T-helper 17 cell (primary cell): ENCODE measurements at places on chromosomes 3 and 15.

DNA sequence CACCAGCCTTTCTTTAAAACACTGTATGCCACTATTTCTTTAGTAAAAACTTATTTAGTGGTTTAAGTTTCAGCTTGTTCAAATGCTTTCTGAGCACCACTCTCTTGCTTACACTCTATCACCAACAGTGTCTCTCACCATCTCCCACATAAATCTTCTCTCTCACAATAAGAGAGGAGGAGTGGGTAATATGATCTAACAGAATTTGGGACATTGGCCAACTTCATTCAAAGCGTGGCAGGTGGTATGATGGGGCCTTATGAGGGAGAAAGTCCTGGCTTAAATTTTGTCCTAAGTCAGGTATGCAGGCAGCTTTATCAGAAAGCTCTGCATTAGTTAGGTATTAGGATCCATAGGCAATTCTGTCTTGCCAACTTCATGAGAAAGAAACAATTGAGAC is 1132.5 kb downstream of the TUSC7 start:
- DNase-seq = no peak

DNA sequence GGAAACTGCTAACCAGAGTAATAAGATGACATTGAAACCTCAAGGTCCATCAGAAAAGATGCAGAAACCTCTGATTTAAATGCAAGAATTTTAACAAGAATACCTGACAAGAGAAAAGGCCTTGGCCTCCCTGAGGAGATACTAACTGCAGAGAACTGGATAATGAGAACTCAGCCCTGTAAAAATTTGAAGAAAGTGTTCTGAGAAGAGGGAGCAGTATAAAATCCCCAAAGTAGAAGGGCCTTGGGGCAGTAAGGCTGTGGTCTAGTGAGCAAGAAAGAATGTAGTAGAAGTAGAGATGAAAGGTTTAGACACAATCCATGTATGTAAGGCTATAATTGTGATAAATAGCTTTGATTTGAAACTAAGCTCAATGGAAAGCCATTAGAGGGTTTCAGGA is 394.1 kb downstream of the ZBBX start:
- no peak for DNase-seq

GRCh38 chr15:52246686-52247431 is 48.7 kb downstream of the MYO5C start:
- no peak for DNase-seq

DNA sequence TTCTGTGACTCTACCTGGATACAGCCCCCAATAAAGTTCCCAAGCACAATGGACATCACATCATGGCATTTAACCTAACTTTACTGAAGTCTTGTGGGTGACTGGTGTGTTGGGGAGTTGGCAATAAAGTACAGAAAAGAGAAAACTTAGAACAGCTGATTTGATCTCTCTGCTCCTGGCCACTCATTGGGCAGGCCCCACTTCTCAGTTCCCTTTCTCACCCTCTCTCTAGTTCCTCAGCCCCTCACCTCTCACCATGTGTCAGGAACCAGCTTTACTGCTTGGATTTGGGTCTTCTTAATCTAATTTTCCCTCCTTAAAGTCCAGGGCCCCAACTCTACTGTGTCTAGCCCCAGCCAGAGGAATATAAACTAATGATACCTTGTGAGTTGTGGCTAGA is 713 bp upstream of the MUC13 start:
- no peak for DNase-seq

DNA sequence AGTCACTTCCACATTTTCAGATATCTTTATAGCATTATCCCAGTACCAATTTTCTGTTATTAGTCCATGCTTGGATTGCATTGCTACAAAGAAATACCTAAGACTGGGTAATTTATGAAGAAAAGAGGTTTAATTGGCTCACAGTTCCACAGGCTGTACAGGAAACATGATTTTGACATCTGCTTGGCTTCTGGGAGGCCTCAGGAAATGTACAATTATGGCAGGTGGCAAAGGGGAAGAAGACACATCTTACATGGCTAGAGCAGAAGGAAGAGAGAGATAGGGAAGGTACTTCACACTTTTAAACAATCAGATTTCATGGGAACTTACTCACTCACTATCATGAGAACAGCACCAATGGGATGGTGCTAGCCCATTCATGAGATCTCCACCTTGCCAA is 172.3 kb upstream of the GPR149 start:
- DNase-seq = no peak

DNA sequence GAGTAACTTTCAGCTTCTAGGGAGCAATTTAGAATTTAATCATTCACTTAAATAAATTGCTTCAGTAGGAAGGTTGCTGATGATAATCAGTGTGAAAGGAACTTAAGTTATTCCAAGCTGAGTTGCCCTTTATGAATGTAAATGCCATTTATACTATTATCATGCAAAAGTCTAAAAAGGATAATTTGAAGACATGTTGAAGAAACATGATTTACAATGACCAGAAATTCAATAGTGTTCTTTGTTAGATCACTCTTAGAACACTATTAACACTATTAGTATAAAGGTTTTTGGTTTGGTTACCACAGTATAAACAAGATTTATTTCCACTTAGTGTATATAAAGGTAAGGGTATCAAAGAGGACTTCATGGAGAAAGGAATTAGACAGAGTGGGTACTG is 1.6 kb downstream of the OR4F6 start:
- DNase-seq = no peak

DNA sequence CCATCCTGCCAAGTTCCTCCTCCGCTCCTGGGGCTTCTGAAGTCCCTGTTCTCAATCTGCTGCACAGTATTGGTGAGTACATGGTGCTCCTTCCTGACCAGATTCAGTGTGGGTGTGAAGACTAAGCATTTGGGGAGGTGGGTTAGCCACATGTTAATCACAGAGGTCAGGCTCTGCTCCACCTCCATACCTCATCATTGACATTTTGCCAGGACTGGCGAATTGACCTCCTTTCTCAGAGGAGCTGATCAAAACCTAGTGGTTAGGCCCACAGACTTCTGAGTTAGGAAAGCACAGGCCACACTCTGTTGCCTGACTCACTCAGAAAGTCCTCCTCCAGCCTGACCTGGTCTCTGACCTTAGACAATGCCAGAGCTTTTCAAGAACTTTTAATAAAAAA is 8.4 kb upstream of the RPS17 start:
- DNase-seq = no peak

GRCh38 chr3:164371681-164372080 is 706.6 kb downstream of the SI start:
- DNase-seq = no peak

- DNase-seq = no peak
Measured at GRCh38 chr3:5017925-5018531, 38.8 kb downstream of the BHLHE40 start.

- DNase-seq = peak; percentile 54
Measured at GRCh38 chr15:68783226-68784058, 37.3 kb downstream of the ANP32A start.

DNA sequence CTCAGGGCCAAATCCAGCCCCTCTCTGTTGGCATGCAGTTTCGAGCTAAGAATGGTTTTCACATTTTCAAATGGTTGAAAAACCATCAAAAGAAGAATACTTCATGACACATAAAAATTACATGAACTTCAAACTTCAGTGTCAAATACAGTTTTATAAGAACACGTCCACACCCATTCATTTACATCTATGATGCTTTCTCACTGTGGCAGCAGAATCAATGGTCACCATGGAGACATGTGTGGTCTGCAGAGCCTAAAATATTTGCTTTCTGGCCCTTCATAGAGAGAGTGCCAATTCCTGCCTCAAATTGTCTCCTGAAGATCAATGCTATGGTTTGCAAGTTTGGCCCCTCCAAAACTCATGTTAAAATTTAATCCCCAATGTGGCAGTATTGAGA is 405.8 kb downstream of the OCA2 start:
- no peak for DNase-seq

DNA sequence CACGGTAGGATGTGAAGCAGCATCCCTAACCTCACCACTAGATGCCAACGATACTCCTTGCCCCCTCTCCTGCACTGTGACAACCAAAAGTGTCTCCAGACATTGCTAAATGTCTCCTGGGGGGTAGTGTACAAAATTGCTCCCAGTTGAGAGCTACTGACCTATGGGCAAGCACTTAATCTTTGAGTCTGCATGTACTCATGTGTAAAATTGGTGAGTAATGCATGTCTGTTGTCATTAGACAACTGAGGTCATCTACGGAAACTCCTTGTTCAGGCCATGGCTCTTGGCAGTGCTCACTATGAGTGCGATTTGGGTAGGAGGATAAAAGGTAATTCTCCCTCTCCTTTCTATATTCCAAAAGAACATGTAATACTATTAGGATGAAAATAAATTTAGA is 29.2 kb downstream of the PDHB start:
- no peak for DNase-seq

DNA sequence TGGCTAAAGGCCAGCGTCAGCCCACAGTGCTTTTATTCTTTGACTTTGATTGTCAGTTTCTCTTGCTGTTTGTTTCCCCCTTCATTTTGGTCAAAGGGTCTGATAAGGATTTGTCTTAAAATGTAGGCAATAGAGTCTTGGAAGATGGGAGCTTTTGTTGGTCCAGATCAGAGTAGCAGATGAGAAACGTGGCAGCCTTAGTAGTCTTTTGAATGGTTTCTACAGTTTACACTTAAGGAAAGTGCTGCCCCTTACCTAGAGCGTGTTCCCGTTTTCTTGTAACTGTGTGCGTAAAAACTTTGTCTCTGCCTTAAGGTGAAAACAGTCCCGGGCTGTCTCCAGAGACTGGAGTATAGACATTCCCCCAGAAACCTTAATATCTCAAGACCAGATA is 630 bp downstream of the LXN start:
- no peak for DNase-seq

DNA sequence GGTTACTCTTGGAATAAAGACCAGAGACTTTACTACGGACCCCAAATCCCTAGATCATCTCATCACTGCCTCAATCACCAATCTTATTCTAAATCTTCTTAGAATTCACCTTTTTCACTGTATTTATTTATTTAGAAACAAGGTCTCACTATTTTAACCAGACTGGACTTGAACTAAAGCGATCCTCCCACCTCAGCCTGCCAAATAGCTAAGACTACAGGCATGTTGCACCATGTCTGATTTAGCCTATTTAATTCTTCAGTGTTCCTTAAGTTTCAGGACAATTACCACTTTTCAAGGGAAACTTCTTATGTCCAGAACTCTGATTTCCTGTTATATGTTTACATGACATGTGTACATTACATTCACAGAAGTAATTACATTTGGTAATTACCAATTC is 238.0 kb upstream of the COL8A1 start:
- DNase-seq = no peak

GRCh38 chr3:178159691-178160220 is 376.5 kb upstream of the KCNMB2 start:
- no peak for DNase-seq

GRCh38 chr3:14404186-14404585 is 1.8 kb downstream of the SLC6A6 start:
- no peak for DNase-seq

DNA sequence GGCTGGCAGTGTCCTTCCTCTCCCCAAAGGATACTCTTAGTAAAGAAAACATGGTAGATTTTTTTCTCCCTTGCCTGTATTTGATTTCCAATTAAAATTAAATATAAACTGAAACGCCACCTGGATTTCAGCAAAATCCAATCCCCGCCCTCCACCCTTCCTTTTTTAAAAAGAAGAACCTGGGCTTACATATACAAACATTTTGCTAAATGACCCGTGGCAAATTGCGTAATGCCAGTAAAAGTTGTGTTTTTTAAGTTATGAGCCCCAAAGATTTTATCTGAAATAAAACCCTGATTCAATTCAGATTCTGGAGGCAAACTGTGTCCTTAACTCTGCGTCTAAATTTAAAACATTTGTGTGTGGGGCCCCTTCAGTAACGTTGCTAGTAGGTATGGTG is 403.0 kb downstream of the FOXP1 start:
- DNase-seq = no peak

GRCh38 chr3:98182196-98182595 is 15.7 kb downstream of the OR5H15 start:
- no peak for DNase-seq

DNA sequence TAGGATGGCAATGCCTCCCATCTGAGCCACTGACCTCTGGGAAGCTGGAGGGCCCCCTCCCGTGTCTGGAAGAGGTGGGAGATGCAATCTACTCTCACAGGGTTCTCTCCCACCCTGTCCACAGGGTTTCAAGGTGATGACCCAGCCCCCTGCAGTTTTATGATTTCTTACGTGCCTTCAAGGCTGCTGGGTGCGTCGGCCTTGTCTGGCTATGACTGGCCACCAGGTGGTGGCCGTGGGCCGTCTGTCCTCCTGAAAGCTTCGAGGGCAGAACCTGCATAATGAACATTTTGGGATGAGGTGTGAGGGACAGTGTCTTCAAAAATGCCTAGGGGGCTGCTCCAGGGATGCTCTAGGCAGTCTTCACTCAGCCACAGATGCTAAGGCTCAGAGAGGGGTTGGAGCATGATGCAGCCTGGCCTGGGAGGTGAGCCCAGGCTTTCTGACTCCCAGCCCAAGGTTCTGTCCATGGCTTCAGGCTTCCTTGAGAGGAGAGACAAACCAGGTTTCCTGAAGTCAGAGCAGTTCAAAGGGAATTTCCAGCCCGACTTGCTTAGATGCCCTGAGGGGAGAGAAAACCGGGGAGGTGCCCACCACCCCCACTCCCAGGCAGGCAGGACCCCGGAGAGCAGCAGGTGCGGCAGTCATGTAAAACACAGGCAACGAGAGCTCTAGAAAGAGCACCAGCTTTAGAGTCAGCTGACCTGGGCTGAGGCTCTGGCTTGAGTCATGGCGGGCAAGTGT is 18.7 kb downstream of the ISG20 start:
- no peak for DNase-seq

DNA sequence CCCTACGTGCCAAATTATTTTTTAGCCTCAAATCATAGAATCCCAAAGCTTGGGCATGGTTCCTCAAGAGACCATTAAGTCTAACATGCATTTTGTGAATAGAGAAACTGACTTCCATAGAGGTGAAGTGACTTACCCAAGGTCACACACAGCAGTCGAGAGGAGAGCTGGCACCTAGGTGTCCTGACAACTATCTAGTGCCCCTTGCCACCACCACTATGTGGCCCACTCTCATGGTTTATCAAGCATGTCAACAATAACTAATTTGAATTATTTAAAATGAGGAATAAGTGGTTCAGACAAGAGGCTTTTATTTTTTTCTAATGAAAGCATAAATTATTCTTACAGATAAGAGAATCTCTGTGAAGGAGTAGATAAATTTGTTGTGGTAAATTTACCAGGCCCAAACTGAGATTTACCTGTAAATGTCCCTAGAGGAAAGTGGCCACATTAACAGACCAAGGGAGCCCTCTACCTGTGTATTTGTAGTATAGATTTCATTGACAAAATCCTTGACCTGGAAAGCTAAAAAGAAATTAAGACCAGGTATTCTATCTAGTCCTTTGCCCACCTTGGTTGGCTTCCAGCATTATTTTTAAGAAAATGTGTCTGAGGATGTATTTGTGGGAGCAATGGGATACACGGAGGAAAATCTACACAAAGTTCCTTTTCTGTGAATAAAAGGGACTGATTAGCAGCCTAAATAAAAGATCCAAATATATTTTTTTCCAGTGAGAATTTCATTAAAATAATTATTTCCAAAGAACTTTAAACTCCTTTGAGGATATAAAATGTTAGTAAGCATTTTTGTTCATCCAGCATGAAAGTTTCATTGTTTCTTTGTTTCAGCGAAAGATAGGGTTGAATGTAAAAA is 49.1 kb downstream of the IQCH start:
- peak; percentile 7 for DNase-seq

- DNase-seq = no peak
Measured at GRCh38 chr3:138326866-138327595, 2.6 kb downstream of the NME9 start.
